ENCODE measurements at places on chromosomes 4 and X. TPM values are rescaled to one million over a fixed set of nuclear protein-coding genes. Genes with fewer than 3 reads are reported as not detected.

CXCR3 gene
- 0.22 TPM for total RNA-seq

AIMP1 gene
- 38.8 TPM for total RNA-seq

TCEAL7 gene
- total RNA-seq: 2.4 TPM

VCX gene
- total RNA-seq: not detected

TEX11 gene
- total RNA-seq: not detected

SHOX gene
- total RNA-seq: 0.10 TPM

CXorf65 gene
- total RNA-seq: 2.2 TPM

SSX1 gene
- not detected for total RNA-seq

GPR173 gene
- 1.9 TPM for total RNA-seq

RGN gene
- total RNA-seq: 4.6 TPM

TRMT10A gene
- 4.1 TPM for total RNA-seq

TLR10 gene
- total RNA-seq: 0.42 TPM

F11 gene
- total RNA-seq: not detected

NALF2 gene
- 0.32 TPM for total RNA-seq

KLF8 gene
- total RNA-seq: 22.2 TPM

DCAF4L1 gene
- 0.35 TPM for total RNA-seq

ANXA5 gene
- 700 TPM for total RNA-seq

TMEM255A gene
- total RNA-seq: 1.00 TPM

ITGB1BP2 gene
- 0.84 TPM for total RNA-seq

RTL9 gene
- total RNA-seq: 0.22 TPM

FAM9B gene
- total RNA-seq: not detected

PROM1 gene
- total RNA-seq: 0.35 TPM

IL3RA gene
- 13.3 TPM for total RNA-seq

THOC2 gene
- 53.8 TPM for total RNA-seq

FAT4 gene
- 7.3 TPM for total RNA-seq

SMR3B gene
- total RNA-seq: not detected

MAGEC2 gene
- total RNA-seq: not detected

SMIM14 gene
- 43.1 TPM for total RNA-seq

UGT2A3 gene
- 0.26 TPM for total RNA-seq

TEC gene
- 5.4 TPM for total RNA-seq

G3BP2 gene
- total RNA-seq: 72.6 TPM

FAM47E gene
- 3.3 TPM for total RNA-seq

AREG gene
- total RNA-seq: 41.0 TPM

RNF175 gene
- total RNA-seq: 0.45 TPM

GRIA3 gene
- total RNA-seq: 0.71 TPM

NUDT10 gene
- total RNA-seq: not detected

MAB21L2 gene
- 1.9 TPM for total RNA-seq

MSANTD1 gene
- 0.80 TPM for total RNA-seq

ZNF595 gene
- total RNA-seq: 29.6 TPM

ZCCHC18 gene
- not detected for total RNA-seq

SMIM31 gene
- total RNA-seq: not detected

IL21 gene
- not detected for total RNA-seq

DIPK2B gene
- total RNA-seq: 42.8 TPM

CHRDL1 gene
- total RNA-seq: 248 TPM

CT55 gene
- total RNA-seq: not detected

MAOA gene
- total RNA-seq: 232 TPM

SPANXB1 gene
- total RNA-seq: not detected

CCDC158 gene
- 0.45 TPM for total RNA-seq

PDZD4 gene
- total RNA-seq: 2.5 TPM

CDS1 gene
- 0.29 TPM for total RNA-seq

CDKL2 gene
- total RNA-seq: not detected

RTL5 gene
- total RNA-seq: 7.5 TPM

SUPT20HL2 gene
- total RNA-seq: not detected

DCAF12L1 gene
- not detected for total RNA-seq

PDCL2 gene
- total RNA-seq: not detected

LRRC66 gene
- 0.42 TPM for total RNA-seq

TRIM75 gene
- not detected for total RNA-seq

TKTL2 gene
- total RNA-seq: not detected

Measured in mesenteric fat pad (tissue), 1 donor.